ENCODE measurements at places on chromosomes 2 and 18. TPM values are rescaled to one million over a fixed set of nuclear protein-coding genes. Genes with fewer than 3 reads are reported as not detected.

Gene ANTXR1
- 33.1 TPM for total RNA-seq

GRCh38 chr18:75134611-75134975 lies 74.3 kb downstream of the PTGR3 start:
- no peak for DNase-seq
- H3K27ac ChIP-seq: no peak overlapping the region
- H3K36me3 ChIP-seq: no peaks in the 10 kb centered on the region
- no peaks in the 10 kb centered on the region for H3K4me1 ChIP-seq
- no peak overlapping the region for H3K4me3 ChIP-seq

GRCh38 chr2:20653695-20654534 lies 3.0 kb upstream of the HS1BP3 start:
- H3K27ac ChIP-seq: no peak overlapping the region
- H3K27me3 ChIP-seq: peaks cover 13% of the 10 kb centered on the region
- no peaks in the 10 kb centered on the region for H3K36me3 ChIP-seq
- no peak for DNase-seq

Gene KLHL14
- total RNA-seq: not detected

DNA sequence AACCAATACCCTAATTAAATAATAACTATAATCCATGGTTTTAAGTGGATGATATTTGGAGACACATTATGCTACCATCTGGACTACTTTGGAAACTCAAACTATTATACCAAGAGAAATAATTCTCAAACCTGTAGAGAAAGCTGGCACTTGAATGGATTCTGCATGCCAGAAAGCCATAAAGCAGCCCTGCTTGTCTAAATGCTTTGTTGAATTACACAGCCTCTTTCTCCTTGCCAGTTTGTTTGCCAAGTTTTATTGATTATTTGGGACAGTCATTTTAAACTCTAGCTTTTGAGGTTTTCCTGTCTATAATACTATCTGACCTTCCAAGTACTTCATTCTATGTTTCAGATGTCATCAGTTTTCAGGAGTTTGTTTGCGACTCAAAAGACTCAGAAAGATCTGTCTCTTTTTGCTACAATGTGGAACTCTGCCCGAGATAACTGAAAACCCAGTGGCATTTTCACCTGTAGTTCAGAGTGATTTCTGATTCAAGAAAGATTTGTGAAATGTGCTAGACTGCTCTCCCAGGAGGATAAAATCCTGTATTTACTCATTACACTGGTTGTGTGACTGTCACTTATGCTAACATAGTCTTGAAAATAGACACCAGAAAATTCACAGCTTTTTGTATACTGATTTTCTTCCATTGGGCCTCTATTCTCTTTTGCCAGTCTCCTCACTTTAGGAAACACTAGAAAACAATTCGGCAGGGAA lies 29.2 kb upstream of the MBOAT2 start:
- no peak overlapping the region for H3K4me3 ChIP-seq
- no peak for DNase-seq
- no peaks in the 10 kb centered on the region for H3K36me3 ChIP-seq

- no peaks in the 10 kb centered on the region for H3K4me1 ChIP-seq
- no peak overlapping the region for H3K27ac ChIP-seq
- peak; percentile 41 for DNase-seq
- H3K4me3 ChIP-seq: no peak overlapping the region
These were observed 187.6 kb downstream of the ADCYAP1 start for GRCh38 chr18:1092228-1092627.

DNA sequence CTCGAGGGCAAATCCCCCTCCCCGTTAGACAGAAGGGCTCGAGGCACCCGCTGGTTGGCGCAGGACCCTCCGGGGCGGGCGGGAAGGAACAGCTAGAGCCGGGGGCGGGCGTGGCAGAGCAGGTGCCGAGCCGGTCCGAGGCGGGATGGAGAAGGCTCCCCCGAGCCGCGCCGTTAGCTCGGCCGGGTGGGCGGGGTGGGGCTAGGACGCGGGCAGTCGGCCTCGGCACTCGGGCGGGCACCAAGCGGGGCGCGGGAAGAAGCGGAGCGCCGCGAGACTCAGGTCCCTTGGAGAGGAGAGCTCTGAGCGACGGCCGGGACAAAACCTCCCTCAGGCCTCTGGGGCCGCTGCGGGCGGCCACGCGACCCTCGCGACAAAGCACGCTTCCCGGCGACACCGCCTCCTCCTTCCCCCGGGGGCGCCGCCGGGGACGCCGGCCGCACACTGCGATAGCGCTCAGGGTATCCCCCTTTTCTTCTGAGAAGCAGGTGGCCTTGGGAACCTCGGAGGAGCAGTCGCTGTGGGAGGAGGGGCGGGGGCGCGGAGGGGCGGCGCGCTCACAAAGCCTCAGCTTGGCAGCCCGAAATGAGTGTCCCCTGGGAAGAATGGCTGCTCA lies 721 bp downstream of the FHOD3 start:
- no peak for DNase-seq
- H3K36me3 ChIP-seq: no peaks in the 10 kb centered on the region
- no peaks in the 10 kb centered on the region for H3K27me3 ChIP-seq
- H3K4me1 ChIP-seq: peaks cover 9% of the 10 kb centered on the region
- no peak overlapping the region for H3K4me3 ChIP-seq

- DNase-seq: no peak
- H3K4me3 ChIP-seq: no peak overlapping the region
- no peak overlapping the region for H3K27ac ChIP-seq
- H3K27me3 ChIP-seq: no peaks in the 10 kb centered on the region
- no peaks in the 10 kb centered on the region for H3K4me1 ChIP-seq
These were observed 13.3 kb downstream of the TTC27 start for GRCh38 chr2:32641180-32641579.

DNA sequence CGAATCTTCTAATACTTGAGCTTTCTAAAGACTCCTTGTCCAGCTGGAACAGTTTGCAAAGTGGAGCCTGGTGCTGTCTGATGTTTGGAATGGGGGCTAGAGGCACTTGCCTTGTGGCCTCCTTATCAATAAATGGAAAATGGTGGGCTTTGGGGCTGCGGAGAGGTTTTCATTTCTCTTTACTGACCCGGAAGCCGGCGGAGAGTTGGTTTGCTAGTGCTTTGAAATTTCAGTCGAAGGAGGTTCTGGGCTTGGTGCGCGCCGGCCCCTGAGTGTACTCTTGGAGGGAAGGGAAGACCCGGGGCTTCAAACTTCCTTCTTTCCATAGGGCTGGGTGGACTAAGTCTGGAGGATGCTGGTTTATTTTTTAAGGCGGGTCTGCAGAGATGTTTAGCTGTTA lies 714 bp downstream of the RPIA start:
- peaks cover 27% of the 10 kb centered on the region for H3K4me1 ChIP-seq
- H3K4me3 ChIP-seq: peak overlapping the region; percentile 84
- peak overlapping the region; percentile 36 for H3K27ac ChIP-seq
- DNase-seq: no peak

- no peak overlapping the region for H3K4me3 ChIP-seq
- H3K27ac ChIP-seq: peak overlapping the region; percentile 37
- H3K36me3 ChIP-seq: no peaks in the 10 kb centered on the region
- DNase-seq: no peak
- no peaks in the 10 kb centered on the region for H3K27me3 ChIP-seq
- peaks cover 10% of the 10 kb centered on the region for H3K4me1 ChIP-seq
These were observed 264.4 kb downstream of the KCNE4 start for GRCh38 chr2:223316342-223316741.

GRCh38 chr18:55706898-55707297 lies 118.9 kb upstream of the TCF4 start:
- no peaks in the 10 kb centered on the region for H3K36me3 ChIP-seq
- DNase-seq: no peak
- no peak overlapping the region for H3K4me3 ChIP-seq
- H3K27me3 ChIP-seq: no peaks in the 10 kb centered on the region
- H3K27ac ChIP-seq: no peak overlapping the region
- H3K4me1 ChIP-seq: no peaks in the 10 kb centered on the region

Gene FHL2
- total RNA-seq: 77.3 TPM
